ENCODE measurements at places on chromosomes 1 and 21.

- DNase-seq: no peak
Measured at GRCh38 chr1:109769330-109770078, 5.8 kb upstream of the EPS8L3 start.

DNA sequence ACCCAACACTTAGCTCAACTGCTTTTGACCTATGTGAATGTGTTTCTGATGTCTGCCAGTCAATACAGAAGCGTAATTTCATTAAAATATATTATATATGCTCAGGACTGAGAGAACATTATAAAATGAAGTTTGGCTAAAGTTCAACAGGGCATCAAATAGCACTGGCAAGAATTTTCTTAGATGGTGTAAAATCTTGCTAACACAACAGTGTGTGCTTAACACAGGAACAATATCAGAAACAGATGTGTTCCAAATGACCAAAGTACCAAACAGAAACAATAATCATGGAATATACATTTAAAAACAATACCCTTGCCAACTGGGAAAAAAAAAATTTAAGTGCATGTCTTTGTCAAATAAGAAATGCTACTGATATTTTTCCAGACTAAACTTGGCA, 10.4 kb upstream of the LHX8 start:
- DNase-seq: no peak

DNA sequence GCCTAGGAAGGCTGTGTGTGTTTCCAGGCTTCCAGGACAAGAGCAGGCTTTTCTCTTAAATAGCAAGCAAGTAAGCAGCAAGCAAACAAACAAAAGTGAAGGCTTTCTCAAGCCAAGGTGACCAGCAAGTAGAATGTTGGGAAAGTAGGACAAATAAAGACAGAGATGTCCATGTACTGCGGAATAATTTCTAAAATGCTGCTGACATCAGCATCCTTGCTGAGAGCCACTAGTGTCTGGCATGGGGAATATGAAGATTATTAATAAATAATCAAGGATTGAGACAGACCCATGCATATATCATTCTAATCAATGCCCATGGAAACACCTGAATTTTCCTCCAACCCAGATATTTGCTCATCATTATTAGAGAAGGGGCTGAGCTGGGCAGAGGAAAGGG, 6.4 kb upstream of the DYRK3 start:
- no peak for DNase-seq

DNA sequence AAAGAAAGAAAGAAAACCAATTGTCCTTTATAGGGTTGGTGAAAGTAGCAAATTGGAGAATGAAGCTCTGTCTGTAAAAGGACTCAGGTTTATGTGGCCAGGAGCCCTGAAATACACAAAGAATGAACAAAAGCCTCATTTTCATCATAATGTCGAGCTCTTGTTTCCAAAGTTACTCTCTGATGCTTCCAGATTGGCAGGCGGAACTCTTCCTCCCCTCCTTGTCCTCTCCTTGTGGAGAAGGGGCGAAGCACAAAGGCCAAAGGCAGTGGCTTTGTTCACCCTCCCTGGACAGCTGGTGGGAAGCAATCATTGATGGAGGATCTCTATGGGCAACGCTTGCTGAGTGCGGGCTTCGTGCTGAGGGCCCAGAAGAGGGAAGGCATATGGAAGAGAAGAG, 5.6 kb downstream of the CA6 start:
- DNase-seq: no peak

GRCh38 chr1:95252422-95252821, 18.4 kb downstream of the RWDD3 start:
- no peak for DNase-seq

GRCh38 chr1:121444096-121444495, 259.3 kb downstream of the SRGAP2C start:
- DNase-seq: no peak

DNA sequence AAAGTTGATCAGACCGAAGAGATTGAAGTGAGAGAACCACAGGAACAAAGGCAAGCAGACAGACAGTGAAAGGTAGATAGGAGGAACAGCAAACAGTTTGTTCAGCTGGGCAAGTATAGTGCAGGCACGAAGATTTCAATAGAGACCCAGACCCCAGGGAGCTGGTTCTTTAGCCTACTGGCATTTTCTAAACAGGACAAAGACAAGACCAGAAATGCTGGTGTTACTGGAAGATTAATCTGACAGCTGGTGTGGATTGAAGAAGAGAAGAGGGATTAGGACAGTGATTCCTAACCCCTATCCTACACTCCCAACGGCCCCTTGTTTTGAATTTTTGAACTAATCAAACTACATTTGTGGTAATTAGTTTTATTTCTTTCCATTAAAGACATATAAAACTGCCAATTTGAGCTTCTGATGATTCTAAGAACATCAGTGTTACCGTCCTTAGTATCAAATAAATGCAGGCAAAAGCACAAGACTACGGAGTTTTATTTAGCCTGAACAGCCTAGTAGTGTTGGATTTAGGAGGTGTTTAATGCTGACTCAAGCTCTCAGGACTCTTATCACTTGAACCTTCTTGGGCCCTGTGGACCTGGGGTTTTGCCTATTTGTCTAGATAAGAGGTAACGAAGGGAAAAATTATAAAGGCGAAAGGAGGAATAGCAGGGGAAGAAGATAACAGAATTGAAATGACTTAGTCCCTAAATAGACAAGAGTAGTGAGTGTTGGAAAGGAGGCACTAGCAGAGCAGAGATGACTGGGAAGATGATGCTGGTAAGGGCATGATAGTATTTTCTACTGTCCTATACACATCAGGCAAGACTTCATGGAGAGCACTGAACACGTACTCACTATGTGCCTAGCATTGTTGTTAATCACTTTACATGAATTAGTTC, 2.0 kb downstream of the NPL start:
- DNase-seq: no peak

GRCh38 chr1:81781749-81782148, 19.0 kb upstream of the ADGRL2 start:
- no peak for DNase-seq

DNA sequence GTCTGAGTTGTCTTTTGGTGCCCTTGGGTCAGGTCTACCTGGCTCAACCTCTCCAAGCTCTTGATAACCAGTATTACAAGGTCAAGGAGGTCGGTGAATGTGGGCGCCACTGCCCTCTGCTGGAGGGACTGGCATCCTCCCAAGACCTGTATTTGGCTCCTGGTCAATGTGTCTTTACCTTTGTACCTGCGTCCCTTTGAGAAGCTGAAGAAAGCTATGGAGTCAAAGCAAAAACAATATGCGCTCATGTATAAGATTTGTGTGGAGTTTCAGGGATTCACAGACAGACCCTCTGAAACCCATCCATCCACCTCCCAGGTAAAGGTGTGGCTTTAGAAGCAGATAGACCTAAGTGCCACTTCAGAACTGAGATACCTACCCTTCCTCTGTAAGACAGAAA, 61.8 kb upstream of the NBL1 start:
- peak; percentile 80 for DNase-seq

- no peak for DNase-seq
Measured at GRCh38 chr1:156102633-156103511, 11.6 kb upstream of the LMNA start.

DNA sequence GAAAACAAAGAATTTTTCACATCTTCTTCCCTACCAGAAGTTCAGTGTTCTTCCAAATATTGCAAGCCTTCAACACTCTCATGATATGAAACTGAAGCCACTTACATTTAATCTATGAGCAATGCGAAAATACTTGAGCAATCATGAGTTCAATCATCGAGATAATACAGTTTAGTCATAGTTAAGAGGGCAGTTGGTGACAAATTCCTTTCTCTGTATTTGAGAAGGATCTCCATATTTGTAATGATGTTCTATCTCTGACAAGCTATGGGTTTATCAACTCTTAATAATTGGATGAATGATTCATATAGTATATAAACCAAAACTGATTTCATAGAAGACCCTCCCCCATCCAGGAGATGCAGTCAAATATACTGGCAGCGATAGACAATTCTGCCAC, 29.7 kb upstream of the PYHIN1 start:
- DNase-seq: no peak

DNA sequence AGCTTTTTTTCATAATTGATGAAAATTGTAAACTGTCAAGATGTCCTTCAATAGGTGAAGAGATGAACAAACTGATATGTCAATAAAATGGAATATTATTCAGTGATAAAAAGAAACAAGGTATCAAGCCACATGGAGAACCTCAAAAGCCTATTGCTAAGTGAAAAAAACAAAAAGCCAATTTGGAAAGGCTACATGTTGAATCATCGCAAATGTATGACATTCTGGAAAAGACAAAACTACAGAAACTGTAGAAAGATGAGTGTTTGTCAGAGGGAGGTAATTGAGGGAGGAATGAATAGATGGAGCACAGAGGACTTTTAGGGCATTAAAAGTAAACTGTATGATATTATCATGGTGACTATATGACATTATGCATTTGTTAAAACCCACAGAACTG, 34.5 kb upstream of the USP25 start:
- DNase-seq: no peak

GRCh38 chr1:241217516-241217915, 139.5 kb downstream of the RGS7 start:
- DNase-seq: no peak

DNA sequence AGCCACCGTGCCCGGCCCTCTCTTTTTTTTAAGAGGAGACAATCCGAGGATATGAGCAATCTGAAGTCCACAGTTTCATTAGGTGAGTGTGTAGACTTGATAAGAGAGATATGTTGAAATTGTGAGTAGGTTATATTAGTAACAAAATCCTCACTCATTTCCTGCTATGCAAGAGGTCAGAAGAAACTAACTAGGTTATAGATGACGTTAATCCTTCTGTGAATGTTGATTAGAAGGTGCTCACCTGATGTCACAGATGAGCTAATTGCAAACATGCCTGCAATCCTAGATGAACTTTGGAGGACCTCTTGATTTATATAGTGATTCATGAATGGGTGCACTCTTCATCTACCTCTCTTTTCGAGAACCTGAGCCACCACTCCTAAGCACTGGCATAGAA, 29.3 kb downstream of the NTMT2 start:
- no peak for DNase-seq

DNA sequence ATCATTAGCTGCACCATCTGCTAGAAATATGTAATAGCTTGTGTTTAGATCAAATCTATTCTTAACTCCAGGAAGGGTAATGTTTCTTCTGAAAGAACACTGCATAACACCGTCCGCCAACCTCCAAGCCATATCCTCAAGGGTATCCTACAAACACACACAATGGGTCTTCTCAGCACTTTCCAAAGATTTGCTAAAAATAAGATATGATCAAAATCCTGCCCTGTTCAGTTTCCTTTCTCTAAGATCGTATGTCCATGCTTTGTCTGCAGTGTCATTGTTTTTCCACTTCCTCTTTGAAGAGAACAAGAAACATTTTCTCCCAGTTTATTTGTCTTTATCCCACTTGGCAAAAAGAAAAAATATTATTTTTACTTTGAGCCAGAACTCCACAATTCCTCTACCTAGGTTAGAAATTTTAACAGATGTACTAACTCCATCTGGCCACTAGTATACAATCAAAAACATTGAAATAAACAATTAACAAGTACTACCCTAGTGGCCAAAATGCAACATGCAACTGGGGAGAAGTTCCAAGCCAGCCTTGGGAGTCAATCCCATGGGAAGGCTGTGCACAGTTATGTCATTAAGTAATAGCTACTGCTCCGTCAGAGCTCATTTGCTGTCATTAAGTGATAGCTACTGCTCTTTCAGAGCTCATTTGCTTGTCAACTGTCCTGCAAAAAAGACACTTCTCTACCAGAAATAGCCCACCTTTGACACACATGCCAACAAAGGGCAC, 37.8 kb downstream of the FRRS1 start:
- no peak for DNase-seq

- no peak for DNase-seq
Measured at GRCh38 chr1:119204197-119204960, 63.9 kb upstream of the WARS2 start.

DNA sequence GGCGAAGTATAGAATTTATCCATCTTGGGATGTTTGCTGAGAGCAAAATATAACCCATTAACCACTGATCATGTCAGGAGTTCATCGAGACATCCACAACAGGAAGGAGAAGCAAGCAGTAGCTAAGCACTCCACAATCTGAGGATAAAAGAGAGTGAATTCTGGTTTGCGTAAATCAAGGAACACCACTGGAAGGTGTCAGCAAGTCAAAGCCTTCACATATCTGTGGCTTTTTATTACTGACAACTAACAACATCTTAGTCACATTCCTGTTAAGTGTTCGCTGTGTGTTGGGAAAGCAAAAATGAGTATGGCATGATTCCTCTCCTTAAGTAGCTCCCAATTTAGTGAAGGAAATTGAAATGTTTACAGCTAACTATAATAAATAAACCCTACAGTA, 44.5 kb upstream of the DARS2 start:
- no peak for DNase-seq

GRCh38 chr1:832136-832535, 91.6 kb upstream of the SAMD11 start:
- DNase-seq: no peak

All from activated T-cell treated with anti-CD3 and anti-CD28 coated beads, Interleukin-2, amount 50 U/mL, for 4 hours (primary cell).